ENCODE measurements at places on chromosomes 1 and 21.

- no peak for DNase-seq
These were observed 785.9 kb upstream of the TPTE start for GRCh38 chr21:9735421-9735961.

DNA sequence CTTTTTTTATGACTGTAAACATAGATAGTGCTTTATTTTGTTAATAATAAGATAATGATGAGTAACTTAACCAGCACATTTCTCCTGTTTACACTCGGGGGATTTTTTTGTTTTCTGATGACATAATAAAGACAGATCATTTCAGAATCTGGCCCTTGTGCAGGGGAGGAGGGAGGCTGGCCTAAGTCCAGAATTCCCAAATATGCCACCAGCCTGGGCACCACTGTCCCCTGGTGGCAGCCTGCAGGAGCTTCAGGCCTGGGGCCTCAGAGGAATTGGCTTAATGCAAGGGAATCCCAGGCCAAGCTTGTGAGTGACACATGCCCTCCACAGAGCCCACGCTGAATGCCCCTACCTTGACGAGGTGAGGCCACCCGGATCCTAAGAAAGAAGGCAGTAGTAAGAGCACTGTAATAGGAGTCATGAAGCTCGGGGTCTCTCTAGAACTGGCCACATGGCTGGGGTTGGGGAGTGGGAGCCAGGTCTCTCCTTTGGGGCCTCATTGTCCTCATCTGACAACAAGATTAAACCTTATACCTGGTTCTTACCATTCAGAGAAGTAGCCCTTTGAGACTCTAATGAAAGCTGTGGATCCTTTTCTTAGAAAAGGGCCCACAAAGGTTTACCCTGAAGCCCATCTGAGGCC lies 24.1 kb downstream of the ETNK2 start:
- DNase-seq: peak; percentile 89

DNA sequence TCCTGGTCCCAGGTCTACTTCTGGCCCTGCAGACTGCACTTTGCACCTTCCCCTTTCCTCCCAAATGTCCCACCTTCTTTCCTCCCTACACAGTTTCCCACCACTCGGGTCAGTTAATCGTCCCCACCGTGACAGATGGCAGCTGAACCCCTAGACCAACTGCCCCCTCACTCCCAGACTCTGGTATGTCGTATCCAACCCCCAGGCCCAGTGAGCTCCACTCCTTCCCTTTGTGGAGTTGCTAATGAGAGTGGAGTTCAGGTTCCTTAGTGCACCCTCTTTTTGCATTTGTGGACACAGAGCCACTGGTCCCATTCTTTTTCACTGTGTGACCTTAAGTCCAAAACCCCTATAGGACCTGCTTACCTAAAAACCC lies 1.8 kb downstream of the MAN1C1 start:
- DNase-seq: no peak

GRCh38 chr1:200248541-200248940 lies 161.3 kb downstream of the ZNF281 start:
- no peak for DNase-seq

DNA sequence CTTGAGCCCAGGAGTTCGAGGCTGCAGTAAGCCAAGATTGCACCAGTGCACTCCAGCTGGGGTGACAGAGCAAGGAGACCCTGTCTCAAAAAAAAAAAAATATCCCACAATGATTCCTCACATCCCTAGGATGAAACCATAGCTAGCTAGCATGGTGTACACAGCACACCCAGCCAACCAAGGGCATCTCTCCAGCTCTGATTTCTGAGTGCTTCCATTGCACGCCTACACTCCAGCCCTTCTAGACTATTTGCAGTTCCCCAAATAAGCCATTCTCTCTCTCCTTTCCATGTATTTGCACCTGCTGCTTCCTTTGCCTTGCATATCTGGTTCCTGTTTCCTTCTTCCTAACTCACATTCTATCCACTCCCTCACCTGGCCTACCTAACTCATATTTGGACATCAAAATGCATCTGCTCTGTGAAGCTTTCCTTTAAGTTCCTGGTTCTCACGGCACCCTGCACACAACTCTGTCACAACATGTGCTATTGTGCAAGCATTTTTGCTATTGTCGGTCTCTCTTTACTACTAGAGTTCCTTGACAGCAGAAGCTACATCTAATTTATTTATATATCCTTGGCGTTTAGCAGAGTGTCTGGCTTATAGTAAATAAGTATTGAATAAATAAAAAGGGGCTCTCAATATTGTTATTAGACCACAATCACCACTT lies 2.4 kb upstream of the ELAPOR1 start:
- no peak for DNase-seq
